ENCODE measurements at places on chromosomes 2 and 18.

GRCh38 chr2:148861367-148861766, 13.7 kb upstream of the KIF5C start:
- no peak for DNase-seq

GRCh38 chr18:41395695-41396094, 559.3 kb upstream of the PIK3C3 start:
- no peak for DNase-seq

- peak; percentile 20 for DNase-seq
Observed at GRCh38 chr2:25251422-25252273, 83.3 kb upstream of the POMC start.

GRCh38 chr2:62687636-62688035, 17.9 kb upstream of the EHBP1 start:
- DNase-seq: no peak

GRCh38 chr2:241958818-241959545, 89.5 kb downstream of the RTP5 start:
- no peak for DNase-seq

DNA sequence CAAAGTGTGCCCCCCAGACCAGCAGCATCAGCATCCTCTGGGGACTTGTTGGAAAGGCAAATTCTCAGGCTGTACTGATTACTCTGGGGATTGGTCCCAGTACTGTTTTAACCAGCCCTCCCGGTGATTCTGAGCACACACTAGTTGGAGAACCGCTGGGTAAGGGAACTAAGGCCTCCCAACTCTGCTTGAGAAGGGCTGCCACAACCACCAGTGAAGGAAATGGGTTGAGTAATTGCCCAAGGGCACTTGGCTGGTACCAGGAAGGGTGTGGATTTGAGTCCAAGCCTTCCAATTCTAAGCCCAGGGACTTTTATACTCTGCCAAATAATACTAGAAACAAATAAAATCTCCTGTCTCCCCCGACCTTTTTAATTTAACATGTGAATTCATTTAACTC, 219.9 kb downstream of the SETBP1 start:
- no peak for DNase-seq

DNA sequence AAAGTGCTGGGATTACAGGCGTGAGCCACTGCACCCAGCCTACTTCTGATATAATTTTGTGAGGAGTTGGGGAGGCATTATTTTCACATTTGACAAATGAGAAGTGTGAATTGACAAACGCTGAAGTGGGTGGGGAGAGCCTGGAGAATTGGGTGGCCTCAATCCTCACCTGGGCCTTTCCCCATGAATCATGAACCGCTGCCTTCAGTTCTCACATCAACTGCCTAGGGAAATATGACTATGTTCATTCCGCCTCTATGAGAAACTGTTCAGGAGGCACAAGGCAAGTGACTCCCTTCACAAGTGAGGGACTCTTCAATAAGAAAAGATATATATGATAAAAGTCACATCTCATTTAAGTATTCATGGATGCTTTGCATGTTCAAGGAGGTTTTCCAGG, 96.6 kb upstream of the RND3 start:
- DNase-seq: no peak

- no peak for DNase-seq
Observed at GRCh38 chr2:218329826-218330593, 26.6 kb upstream of the CATIP start.

- no peak for DNase-seq
Observed at GRCh38 chr2:58045580-58046334, 849 bp upstream of the VRK2 start.

DNA sequence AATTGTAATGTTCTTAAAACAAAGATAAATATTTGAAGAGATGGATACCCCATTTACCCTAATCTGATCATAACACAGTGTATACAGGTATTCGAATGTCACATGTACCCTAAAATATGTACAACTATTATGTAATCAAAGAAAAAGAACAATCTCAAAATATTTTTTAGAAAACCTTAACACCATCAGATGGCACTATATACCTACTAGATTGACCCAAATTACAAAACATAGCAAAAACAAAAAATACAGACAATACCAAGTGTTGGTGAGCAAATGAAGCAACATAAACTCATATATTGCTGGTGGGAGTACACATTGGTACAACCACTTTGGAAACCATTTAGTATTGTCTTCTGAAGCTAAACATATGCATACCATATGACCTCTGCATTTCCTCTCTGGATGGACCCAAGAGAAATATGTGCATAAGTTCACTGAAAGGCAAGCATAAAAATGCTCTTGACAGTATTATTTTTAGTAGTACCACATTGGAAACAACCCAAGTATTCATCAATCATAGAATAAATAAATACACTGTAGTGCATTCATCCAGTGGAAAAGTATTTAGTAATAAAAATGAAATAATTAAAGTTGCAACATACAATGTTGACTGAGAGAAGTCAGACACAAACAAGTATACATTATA, 55.8 kb downstream of the GDF7 start:
- DNase-seq: no peak

DNA sequence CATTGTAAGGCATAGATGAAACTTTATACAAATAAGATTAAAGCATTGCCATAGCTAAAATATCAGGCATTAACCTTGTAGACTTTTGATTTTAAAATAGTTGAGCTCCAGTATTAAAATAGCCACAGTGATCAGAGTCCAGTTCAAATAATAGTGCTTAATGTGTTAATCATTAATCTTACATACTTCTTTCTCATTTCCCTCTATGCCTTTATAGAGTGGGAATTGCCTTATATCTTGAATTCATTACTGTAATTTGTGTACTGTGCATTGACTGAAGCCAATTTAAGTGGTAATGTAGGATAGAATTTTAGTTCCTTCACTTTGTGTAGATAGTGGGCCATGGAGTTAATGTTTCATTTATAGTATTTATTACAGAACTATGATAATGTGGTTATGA, 549.2 kb upstream of the VWC2L start:
- no peak for DNase-seq

DNA sequence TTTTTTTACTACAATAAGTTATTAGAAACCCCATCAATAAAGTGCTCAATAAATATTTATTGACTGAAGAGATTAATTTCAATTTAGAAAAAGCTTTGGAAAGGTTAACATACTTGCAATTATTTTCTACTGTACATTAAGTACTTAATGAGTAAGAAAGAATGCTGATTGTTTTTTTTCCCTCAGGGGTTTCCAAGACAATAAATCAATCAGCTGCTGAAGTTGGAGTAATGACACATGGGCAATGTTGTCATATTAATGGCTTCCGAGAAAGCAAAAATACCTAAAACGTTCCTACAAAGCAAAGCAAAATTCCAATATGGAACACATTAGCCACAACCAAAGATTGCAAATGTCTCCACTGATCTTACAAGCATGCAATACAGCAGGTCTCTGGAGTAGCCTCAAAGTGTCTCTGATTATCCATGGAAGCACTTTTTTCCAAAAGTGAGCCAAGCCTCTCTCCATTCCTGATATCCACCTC, 66.7 kb downstream of the ZC3H6 start:
- no peak for DNase-seq

- DNase-seq: no peak
Observed at GRCh38 chr2:75828826-75829225, 118.1 kb upstream of the GCFC2 start.

- DNase-seq: no peak
Observed at GRCh38 chr18:34121200-34121721, 103.5 kb downstream of the NOL4 start.

DNA sequence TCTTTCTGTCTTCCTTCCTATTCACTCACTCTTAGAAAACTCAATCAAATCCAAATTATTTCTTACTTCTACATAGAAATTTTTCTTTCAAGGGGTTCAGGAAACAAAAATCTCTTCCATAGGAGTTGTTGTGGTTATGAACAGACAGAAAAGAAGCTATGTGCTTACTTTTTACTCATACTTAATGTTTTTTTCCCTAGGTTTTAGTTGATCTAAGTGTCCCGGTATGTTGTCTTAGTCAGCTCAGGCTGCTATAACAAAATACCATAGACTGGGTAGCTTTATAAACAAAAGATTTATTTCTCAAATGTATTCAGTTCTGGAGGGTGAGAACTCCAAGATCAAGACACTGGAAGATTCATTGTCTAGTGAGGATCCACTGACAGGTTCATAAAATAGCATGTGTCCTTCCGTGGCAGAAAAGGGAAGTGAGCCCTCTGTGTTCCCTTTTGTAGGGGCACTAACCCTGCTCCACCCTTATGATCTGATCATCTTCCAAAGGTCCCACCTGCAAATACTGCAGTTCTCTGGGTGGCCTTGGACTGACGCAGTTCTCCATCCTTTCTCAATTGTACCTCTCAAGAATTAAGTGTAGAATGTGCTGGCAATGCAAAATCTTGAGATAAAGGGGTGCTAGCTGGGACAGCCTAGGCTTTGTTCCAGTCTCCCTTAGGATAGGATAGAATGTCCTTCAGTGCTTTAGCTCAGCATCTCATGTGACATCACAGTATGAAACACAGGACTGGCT, 14.4 kb upstream of the VRK2 start:
- no peak for DNase-seq

DNA sequence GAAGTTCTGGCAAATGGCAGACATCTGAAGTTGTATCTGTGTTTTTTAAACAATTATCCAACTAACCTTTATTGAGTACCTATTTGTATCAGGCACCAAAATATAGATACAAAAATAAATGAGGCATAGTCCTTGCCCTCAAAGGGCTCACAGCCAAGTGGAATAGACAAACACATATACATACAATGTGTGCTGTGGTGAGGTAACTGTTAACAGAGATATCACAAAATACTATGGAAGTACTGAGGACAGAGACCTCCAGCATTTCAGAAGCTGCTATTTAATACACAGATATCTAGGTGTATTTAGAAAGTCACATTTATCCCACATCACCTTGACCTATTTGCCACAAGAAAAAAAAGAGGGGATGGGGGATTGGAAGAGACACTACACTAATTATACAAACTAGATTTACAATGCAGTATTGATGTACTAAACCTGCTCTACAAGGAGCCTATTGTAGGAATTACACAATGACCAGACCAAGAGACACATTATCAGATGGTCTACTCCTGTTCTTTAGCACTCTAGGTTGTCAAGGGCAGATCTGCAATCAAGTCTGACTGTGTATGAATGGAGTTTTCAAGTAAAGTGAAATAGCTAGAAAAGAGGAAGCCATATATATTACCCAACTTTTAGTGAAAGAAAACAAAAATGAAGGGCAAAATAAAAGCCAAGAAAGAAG, 62.2 kb downstream of the SPIRE1 start:
- no peak for DNase-seq

GRCh38 chr2:9667826-9668225, 37.0 kb upstream of the YWHAQ start:
- no peak for DNase-seq

GRCh38 chr18:12803069-12803936, 80.7 kb downstream of the PTPN2 start:
- DNase-seq: no peak

GRCh38 chr2:32902174-32902573, 44.6 kb upstream of the LTBP1 start:
- no peak for DNase-seq

DNA sequence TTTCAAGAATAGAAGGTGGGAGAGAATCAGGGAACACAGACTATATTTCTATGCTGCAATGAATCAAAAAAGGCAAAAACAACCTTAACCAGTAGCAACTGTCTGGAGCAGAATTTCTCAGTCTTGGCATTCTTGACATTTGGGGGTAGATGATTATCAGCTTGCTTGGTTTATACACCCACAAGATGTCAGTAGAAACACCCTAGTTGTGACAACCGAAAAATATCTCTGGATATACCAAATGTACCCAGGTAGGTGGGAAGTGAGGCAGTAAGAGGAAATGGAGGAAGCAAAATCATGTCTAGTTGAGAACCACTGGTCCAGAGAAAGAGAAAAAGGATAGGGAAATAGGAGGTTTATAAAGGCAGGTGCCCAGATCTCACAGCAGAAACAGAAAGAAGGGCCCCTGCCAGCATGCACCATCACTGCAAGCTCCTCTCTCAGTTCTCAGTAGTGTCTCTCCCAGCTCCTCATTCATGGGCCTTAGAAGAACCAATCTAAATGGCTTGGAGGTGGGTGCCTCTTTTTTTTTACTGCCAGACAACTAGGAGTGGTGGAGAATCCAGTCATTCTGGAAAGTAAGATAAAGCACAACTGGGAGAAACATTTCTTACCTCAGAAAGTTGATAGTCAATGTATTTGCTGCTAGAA, 50.4 kb downstream of the MBD2 start:
- DNase-seq: no peak

DNA sequence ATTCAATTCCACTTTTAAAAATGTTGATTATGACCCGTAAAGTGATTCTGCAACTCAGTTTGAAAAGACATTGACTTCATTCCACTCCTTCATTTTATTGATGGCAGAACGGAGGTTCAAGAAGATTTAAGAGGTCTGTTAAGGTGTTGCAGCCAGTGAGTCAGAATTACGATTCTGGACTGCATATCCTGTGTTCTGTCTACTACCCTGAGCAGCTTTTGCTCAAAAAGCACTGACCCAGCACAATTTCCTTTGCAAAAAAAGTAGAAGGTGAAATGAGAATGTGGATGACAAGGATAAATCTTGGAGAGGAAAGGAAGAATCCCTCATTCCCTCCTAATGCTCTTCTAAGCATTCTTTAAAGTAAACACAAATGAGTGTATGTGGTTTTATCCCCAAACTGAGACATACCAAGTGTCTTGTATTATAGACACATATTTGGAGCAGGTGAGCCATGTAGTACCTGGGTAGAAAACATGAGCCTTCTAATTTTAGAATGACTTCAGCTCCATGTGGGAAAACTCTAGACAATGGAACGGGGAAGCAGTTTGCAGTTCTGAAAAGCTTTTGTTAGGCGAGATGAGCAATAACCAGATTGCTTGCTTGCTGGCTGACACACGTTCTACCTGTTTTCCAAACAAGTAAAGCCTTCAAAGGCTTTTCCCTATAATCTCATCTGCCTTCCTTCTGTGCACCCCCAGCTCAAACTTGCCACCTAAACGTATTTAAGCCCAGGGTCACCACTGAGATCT, 44.7 kb downstream of the TGFA start:
- no peak for DNase-seq

DNA sequence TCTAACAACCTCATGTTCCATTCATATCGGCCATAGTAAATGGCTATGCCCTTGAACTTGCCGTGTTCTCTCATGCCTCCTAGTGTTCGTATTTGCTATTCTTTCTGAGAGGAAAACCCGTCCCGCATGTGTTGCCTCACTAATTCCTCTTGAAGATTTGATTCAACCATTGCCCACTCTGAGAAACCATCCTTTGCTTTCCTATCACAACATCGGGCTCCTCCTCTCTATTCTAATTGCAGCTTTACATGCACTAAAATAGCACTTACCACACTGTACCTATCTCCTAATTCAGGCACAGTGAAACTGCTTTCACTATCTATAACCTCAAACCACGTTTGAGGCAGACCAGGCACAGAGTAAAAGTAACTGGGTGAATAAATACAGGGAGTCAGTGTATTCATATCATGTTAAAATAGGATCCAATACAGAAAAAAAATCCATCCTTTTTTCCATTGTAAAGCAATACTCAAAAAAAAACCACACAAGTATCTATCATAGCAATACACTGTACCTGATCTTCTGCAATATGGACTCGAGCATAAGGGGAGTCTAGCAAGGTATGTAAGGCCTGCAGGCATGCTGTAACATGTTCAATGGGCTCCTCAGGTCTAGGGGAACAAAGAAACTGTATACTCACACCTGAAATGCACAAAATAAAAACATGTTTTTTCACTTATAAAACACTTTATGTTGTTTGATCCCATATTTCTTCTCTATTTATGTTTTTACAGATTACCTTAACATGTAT, 39.0 kb upstream of the STRN start:
- DNase-seq: no peak

Data from activated CD4-positive, CD25-positive, alpha-beta regulatory T cell (primary cell).